ENCODE measurements at places on chromosomes 11 and 22. TPM values are rescaled to one million over a fixed set of nuclear protein-coding genes. Genes with fewer than 3 reads are reported as not detected.

GRCh38 chr11:132844956-132845696 lies 687.2 kb downstream of the OPCML start:
- DNase-seq: peak; percentile 93

The TRIM22 gene
- total RNA-seq: 94.8 TPM

GRCh38 chr11:79982185-79982584 lies 541.4 kb upstream of the TENM4 start:
- no peak for DNase-seq

DNA sequence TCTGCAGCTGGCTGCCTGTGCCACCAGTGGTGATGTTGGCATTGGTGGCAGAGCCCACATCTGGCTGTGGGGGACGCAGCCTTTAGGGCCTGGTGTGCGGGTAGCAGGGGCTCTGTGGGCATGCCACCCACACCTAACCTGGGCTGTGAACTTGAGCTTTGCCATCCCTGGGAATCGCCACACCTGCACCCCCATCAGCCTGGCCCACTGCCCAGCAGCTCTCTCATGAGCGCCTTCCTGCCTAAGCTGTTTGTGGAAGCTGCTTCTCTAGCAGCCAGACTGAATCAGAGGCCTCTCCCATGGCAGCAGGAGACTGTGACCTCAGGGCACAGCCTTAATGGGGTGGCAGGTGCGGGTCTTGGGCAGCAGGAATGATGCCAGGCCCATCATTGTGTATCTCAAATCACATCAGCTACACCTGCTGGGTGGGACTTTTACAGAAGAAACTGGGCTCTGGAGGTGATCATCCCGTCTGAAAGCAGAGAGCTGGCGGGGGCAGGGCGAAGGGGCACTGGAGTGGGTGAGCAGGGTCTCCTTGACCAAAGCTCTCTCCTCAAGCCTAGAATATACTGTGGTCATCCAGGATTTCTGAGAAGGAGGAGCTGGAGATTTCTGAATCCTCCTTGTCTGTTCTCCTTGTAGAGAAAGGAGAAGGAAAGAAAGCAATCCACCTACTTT lies 17.8 kb upstream of the CARS1 start:
- DNase-seq: no peak
